Activated naive CD4-positive, alpha-beta T cell treated with anti-CD3 and anti-CD28 coated beads for 36 hours (primary cell): ENCODE measurements at places on chromosomes 12 and 14.

GRCh38 chr12:11785712-11786111, 136.2 kb downstream of the ETV6 start:
- DNase-seq = no peak

GRCh38 chr14:51443195-51444018, 203.4 kb downstream of the TMX1 start:
- no peak for DNase-seq

DNA sequence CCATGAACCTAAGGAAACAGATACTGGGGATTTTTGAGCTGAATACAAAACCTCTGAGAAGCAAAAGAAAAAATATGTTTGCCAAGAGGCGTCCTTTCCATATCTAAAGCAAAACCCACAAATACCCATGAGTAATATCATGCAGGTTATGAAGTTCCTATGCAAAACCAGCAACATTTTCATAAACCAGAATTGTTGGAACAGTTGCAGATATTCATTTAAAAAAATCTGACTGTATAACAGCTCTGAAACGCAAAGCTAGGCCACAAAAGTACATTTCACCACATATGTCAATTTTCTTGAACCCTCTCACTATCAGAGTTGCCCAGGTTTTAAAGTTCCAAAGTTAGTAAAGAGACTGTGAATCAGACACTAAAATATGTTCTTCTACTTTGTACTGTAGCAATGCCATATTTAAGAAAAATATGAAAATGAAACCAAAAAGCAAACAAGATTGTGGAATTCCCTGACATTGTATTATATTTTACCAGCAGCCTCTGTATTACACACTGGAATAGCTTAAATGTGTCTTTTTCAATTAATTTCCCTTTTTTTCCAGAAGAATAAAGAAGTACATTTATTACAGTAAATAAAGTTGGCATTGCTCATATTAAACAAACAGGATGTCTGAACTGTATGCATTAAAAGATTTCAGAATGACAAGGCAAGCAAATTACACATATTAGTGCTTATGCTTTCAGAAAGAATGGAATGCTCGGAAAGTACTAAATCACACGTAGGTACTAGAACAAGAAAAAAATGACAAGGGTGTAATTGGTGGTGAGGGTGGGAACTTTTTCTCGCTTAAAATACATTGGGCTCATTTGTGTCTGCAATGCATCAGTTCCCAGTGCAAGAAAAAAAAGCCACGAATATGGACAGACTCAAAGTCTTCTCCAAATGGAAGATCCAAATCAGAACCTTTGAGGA, 33.6 kb upstream of the HIF1A start:
- peak; percentile 39 for DNase-seq

- no peak for DNase-seq
Measured at GRCh38 chr12:105843986-105844760, 294.6 kb downstream of the NUAK1 start.

GRCh38 chr14:22653012-22653621, 9.0 kb upstream of the OR6J1 start:
- peak; percentile 78 for DNase-seq

- DNase-seq = no peak
Measured at GRCh38 chr12:11805043-11805442, 155.6 kb downstream of the ETV6 start.

DNA sequence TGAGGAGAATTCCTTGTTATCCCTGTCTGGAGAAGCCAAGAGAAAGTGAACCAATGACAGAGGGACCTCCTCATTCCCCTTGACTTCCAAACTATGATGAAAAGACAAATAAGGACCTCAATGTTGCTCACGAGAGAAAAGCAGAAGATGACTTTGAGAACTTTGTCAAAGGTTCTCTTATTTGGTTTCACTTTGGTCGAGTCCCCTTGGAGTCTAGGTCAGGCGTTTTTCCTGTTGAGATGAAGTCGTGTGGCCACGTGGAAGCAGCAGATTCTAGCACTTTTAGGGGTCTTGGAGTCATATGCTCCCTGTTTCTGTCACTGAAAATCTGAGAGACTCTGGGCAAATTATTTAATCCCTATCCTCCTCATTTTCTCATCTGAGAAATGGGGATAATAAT, 33.8 kb upstream of the COL2A1 start:
- no peak for DNase-seq

DNA sequence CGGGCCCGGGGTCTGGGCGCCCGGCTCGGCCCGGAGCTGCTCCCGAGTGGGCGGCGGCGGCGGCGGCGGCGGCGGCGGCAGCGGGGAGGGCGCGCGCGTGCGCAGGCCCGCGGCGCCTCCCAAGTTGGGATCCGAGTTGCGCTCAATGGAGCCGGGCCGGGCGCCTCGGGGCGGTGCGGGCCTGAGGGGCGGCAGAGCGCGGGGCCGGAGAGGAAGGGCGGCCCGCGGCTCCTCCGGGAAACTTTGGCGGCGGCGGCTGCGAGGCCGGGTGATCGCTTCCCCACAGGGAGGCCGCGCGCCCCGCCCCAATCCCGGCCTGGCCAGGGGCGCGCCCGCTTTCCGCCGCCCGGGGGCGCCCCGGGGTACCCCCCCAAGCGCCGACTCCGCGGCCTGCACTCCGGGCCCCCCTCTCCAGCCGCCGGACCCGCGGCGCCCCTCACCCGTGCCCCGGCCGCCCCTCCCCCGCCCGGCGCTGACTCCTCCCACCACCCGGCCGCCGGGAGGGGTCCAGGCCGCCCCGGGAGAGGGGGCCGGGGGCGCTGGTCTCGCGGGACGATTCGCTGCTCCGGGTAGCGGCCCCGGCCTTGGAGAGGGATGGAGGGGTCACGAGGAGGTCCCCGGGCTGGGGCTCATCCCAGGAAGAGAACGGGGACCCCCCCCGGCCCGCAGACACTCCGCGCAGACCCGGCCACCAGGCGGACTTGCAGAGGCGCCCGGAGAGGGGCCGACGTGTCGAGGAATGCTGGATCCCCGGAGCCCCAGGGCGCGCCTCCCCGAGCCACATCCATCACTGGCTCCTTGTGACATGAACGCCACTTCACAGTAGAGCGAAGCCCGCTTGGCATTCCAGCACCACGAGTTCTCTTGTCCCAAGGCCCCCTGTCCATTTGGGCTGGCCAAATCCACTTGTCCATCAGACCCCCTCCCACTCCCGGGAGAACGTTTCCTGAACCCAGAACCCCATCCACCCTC, at the start of gene RILPL1:
Gene RILPL1 (minus strand): TSS at position 48 of the 972 bp plus-strand sequence. CDS start 237 bp downstream, outside the sequence.
- peak; percentile 30 for DNase-seq

GRCh38 chr14:91689608-91690007, 42.3 kb downstream of the CATSPERB start:
- no peak for DNase-seq

- no peak for DNase-seq
Measured at GRCh38 chr14:27686137-27686536, 1080.5 kb upstream of the FOXG1 start.
